ENCODE measurements at places on chromosomes 4 and X.

DNA sequence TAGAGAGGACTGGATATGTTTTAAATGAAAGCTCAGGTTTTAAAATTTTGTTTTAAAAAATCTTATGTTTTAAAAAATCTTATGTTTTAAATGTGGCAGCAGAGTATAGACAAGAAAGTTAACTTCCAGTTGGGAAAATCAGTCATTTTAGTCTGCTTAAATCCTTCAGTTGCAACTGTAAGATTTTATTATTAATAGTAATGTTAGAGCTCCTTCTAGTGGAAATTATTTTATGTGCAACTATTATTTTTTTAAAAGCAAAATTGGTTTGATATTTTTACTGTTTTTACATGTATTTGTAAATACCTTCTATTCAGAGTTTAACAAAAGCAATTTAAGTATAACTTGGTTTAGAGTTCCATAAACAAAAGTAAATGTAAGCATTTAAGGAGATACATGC lies 8.5 kb upstream of the NUDT6 start:
- DNase-seq, result no peak

DNA sequence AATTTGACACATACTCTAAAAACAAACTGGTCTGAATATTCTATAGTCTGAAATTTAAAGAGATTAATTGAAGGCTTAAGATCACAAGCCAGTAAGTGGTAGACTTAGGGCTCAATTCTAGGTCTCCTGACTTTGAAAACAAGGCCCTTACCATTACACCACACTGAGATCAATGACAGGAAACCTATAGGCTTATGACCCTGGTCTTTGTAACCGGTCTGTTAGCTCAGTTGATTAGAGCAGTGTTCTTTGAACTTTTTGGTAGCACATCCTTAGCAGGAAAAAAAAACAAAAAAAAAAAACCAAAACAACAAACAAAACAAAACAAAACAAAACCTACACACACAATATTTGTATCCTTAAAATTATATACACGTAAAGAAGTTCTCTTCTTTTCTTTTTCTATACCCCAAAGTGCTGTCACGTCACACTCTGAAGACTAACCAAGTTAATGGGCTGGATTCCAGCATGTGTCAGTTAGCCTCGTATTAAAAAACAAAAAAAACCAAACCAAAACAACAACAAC lies 55.4 kb downstream of the RPS6KA3 start:
- DNase-seq, result no peak

GRCh38 chrX:17403972-17404371 lies 29.0 kb downstream of the NHS start:
- no peak for DNase-seq

GRCh38 chrX:84479086-84479485 lies 23.2 kb downstream of the HDX start:
- DNase-seq, result no peak
